ENCODE measurements at places on chromosomes 13 and 19.

GRCh38 chr19:13693889-13694288 lies 70.4 kb upstream of the MRI1 start:
- DNase-seq, result no peak

GRCh38 chr13:37401721-37402120 lies 196.8 kb downstream of the POSTN start:
- DNase-seq, result no peak

DNA sequence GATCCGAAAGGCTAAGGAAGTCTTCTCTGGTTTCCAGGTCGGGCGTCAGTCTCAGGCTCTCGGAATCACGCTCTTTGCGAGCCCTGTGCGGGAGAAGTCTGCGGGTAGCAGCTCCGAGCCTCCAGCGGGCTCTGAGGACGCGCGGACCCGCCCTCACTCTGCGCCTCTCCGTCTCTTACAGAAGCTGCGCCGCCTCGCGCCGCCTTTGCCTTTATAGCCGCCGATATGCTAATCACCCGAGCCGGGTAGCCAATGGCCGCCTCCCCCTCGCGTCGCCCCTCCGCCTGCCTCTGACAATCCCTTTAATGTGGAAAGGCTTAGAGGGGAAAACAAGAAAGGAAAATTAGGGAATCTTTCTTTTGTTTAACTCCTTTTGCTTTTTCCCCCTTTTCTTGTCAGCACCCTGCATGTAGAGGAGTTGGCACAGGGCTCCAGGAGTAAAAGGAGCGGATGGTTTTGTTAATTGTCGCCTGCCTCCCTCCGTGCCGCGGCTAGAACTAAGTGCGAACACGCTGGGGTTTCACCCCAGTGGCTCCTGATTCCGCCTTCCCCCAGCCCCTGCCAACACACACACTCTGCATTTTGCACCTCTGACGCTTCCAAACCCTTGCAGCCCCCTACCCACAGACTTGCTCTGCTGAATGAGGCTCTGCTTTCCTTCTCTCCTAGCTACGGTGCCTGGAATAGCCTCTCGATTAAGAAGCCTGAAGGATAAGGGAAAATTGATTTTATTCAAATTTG lies at the start of gene PCDH8:
PCDH8 (minus strand) TSS at position 186 of the 741 bp plus-strand sequence. CDS start 204 bp downstream, outside the sequence.
- DNase-seq, result no peak

DNA sequence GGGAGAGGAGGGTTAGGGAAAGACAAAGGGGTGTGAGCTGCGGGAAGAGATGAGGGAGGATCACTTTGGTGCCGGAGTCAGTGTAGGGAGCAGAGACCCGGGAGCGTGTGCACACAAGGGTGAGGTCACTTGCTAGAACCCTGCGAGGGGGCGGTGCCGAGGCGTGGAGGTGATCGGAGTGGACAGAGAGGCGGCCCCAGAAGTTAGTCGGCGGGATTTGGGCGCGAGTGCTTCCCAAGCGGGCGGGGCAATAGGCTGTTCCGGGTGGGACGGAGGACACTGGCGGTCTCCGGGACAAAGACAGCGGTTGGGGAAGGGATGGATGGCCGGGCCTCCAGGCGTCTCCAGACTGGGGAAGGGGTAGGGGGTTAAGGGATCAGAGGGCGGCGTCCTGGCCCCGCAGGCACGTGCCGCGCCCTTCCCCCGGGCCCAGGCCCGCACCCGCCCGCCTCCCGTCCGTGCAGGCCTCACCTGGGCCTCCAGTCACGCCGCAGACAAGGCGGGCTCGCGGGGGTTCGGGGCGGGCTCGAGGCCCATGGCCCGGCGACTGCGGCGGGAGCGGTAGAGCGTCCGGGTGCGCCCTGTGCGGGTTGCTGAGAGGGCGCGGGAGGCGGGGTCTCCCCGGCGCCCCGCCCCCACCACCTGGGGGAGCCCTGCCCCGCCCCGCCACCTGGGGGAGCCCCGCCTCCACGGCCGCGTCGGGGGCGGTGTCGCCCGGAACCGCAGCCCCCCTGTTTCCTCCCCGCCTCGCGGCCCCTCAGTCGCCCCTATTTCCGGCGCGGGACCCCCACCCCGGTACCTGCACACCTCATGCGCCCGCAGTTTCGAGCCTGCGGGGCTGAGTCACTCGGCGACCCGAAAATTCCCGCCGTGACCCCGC lies at the start of gene LPAR2:
LPAR2 (minus strand) TSS at position 600 of the 880 bp plus-strand sequence. CDS start 945 bp downstream, outside the sequence.
- peak; percentile 64 for DNase-seq

DNA sequence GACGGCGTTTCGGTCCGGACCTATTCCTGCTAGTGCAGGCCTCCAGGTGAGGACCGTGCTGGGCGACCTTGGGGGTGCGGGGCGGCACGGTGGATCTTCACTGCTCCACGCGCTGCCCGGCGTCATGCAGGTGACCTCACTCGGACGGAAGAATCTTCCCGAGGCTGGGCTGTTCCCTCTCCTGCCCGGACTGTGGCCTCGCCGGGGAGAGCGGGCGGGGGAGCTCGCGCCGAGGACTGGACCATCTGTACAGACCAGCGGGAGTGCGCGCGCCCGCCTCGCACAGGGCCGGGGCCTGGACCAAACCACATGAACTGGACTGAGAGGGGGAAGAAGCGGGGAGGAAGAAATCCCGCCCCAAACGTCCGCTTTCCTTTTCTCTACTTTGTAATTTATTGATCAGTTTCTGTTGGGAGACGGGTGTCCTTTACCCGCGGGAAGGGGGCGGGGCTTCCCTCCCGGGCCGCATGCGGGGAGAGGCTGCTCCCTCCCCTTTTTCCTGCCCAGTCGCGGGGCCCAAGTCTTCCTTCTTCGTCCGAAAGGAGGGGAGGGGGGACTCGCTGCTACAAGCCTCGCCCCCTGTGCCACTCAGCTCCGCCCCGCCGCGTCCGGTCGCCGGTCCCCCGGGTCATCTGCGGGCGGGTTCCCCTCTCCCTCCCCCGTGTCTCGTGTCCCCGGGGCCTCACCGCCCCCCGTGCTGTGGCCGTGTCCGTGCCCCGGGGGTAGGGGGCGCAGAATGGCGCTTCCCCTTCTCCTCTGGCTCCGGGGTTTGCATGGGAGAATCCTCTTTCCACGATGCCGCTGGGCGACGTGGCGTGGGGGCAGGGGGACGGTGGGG lies 4.9 kb downstream of the HRC start:
- no peak for DNase-seq

Data from stimulated activated CD4-positive, alpha-beta T cell treated with anti-CD3 and anti-CD28 coated beads, Interleukin-2, amount 100 ng/mL, for 48 hours (primary cell).